ENCODE measurements at places on chromosomes 16 and 17.

DNA sequence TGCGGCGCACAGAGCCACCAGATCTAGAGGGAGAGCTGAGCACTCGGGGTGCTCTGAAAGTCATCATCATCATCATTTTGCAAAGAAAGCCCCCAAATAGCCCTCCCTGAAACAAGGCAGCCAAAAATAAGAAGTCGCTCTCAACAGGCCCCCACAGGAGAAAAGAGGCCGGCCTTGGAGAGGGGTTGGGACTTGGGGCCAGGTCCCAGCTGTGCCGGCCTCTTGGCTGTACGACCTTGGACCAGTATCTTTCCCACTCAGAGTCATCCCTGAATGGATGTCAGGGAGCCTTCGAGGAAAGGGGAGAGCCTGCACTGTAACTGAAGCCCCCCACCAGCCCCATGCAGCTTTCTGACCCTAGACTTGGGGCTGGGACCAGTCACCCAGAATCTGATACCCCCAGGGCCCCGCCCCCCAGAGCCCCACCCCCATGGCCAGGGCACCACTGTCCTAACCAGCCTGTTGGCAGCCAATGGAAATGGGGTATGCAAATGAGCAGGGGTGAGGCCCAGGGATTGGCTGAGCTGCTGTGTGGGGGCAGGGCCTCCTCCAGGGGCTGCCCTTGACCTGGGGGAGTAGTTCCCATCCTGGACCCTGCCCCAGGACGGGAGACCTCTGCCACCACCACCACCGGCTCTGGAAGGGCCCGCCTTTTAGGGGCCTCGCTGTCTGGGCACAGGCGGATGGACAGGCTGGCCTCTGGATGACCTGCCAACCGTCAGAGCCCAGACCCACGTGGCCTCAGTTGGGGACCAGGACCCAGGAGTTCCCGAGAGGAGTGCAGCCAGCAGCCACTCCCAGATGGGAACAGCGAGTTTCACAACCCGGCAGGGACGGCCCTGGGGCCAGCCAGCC is 15.4 kb downstream of the ZFPM1 start:
- DNase-seq: peak; percentile 76

GRCh38 chr17:72684405-72685020 is 408.0 kb downstream of the SLC39A11 start:
- no peak for DNase-seq

DNA sequence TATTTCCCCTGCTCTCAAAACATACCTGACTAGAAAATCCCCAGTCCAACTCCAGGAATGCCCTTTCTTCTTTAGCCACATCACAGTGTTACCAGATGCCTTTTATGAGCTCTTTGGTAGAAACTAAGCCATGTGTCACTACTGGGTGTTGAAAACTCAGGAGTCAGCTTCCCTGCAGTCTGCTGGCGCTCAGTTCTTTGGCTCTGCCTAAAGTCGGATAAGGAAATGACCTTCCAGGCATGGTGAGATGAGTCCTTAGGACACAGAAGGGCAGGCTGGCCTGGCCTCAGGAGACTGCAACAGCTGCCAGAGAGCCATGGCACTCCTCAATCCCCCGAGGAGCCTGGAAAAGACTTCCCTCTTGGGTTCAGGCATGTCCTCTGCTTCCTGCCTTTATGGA is 89.1 kb downstream of the CDH13 start:
- DNase-seq: no peak

DNA sequence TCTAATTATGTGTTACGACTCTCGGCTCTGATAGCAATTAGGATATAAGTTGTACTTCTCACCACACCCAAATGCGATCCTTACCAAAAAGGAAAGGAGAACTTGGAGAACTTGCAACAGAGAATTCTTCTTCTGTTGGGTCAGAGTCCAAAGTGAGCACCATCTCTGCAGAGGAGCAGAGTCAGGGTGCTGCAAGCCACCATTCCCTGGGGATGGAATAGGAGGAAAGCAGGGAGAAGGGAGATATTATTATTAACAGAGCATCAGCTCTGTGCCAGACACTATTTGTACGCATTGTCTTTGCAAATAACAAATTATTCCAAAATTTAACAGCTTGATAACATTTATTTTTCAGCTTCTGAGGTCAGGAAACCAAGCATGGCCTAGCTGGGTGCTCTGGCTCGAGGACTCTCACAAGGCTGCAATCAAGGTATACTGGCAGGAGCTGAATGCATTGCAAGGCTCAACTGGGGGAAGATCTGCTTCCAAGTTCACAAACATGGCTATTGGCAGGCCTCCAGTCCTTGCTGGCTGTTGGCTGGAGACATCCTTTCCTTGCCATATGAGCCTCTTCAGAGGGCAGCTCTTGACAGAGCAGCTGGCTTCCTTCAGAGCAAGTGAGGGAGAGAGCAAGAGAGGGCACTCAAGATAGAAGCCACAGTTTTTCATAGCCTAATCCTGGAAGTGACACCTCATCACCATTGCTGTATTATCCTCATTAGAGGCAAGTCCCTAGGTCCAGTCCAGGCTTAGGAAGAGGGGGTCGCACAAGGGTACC is 296.2 kb upstream of the CDH5 start:
- DNase-seq: no peak

DNA sequence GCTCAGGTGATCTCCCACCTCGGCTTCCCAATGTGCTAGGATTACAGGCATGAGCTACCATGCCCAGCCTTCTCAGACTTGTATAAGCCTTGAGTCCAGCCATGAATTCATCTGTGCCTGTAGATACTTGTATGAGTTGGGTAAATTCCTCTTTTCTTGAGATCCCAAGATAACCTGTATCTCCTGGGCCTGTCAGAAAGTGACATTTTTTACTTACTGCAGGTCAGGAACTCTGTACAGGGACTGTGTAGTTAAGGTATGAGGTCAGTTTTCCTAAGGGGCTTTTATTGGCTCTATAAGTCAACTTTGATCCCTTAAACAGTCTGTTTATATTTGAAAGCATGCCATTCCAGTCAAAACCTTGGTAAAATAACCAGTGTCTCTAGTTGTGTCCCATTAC is 106.3 kb upstream of the HAS3 start:
- no peak for DNase-seq

DNA sequence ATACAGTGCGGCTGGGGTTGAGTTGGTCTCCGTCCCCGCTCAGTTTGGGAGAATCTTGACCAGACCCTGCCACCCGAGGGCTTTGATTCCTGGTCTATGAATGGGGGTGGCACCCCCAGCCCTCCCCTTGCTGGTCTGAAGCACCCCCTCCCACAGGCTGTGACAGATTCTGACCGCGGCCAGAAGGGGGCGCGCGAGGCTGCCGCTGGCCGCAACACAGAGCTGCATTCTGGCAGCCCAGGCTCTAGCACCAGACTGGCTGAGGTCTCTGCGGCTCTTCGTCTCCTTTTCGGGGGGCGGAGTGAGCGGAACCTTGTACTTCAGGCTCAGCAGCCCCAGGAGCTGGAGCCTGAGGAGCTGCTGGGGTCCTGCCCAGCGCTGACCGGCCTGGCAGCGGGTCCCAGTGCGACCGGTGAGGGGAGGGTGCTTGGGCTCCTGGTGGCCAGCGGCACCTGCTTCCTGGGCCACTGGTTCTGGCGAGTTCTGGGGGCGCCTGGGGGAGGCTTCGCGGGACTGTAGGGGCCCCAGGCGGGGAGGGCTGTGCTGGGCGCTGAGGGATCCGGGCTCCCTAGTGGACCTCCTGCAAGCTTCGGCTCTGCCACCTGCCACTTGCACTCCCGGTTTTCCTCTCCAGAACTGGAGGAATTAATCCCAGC is 1011.6 kb downstream of the KCNJ18 start:
- DNase-seq: no peak

- DNase-seq: peak; percentile 62
These were observed 5.2 kb upstream of the SYNRG start for GRCh38 chr17:37614391-37614790.
